ENCODE measurements at places on chromosomes 12 and 14. TPM values are rescaled to one million over a fixed set of nuclear protein-coding genes. Genes with fewer than 3 reads are reported as not detected.

GRCh38 chr12:47744005-47744651 lies 14.6 kb downstream of the RAPGEF3 start:
- DNase-seq: no peak

GRCh38 chr14:99035268-99035667 lies 236.7 kb downstream of the BCL11B start:
- DNase-seq: no peak

DNA sequence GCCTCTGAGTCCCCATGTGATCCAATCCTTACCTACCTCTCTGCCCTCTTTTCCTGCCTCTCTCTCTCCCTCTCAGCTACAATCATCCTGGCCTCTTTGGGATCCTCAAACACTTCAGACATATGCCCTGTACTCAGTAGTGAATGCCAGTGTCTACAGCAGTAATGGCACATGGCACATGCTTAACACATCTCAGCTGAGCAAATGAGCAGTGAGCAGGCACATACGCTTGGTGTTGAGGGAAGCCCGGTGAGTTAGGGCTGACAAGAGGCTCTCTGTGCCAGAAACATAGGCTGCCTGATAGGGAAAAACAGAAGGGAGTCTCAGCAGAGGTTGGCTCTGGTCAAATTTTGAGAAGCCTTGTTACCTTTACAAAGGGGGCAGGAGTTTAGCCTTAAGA lies 409.1 kb downstream of the TMEM132D start:
- DNase-seq: no peak

- no peak for DNase-seq
These were observed 4.5 kb upstream of the MIA2 start for GRCh38 chr14:39229222-39229543.

- peak; percentile 48 for DNase-seq
These were observed 114.8 kb upstream of the FLRT2 start for GRCh38 chr14:85415015-85415712.

Gene IAPP
- total RNA-seq: not detected

GRCh38 chr14:78403278-78403815 lies 233.2 kb downstream of the NRXN3 start:
- DNase-seq: no peak

Gene ACTR6
- total RNA-seq: 12.8 TPM

Gene GLS2
- total RNA-seq: 0.26 TPM

- DNase-seq: no peak
These were observed 490.3 kb downstream of the APAF1 start for GRCh38 chr12:99135376-99135775.

Gene FMNL3
- total RNA-seq: 80.3 TPM

GRCh38 chr12:111467092-111467856 lies 61.6 kb downstream of the SH2B3 start:
- no peak for DNase-seq

DNA sequence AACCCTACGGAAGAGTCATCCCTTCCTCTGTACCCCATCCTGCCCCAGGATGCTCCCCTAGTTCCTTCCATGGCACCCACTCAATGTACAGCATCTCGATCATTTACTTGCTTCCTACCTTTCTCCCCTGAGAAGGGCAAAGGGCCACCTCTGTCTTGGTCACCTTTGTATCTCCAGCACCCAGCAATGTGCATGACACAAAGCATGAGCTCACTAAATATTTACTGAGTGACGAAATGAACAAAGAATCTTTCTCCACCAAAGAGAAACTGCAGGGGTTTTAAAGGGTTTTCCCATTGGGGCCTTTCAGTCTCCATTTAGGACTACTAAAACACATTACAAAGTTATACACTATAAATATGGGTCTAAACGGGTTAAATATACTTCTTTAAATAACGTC lies 30.6 kb downstream of the ATG14 start:
- no peak for DNase-seq

DNA sequence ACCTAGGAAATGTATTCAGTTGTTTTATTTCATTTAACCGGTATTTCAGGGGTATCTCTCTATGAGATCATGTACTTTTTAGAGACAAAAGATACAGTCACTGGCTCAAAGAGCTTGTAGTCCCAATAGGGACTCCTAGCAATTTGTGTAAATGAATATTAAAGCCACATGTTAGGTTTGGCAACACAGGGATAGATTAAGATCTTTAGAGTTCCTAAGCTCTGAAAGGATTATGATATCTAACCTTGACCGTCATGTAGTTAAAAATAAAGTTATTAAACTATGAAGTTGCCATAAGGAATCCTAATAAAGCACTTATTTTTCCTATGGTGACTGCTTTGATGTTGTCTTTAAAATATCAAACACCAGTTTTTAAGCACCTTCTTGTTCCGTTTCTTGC lies 100.4 kb upstream of the FGD4 start:
- no peak for DNase-seq

GRCh38 chr12:52156757-52157565 lies 34.9 kb downstream of the KRT80 start:
- no peak for DNase-seq

DNA sequence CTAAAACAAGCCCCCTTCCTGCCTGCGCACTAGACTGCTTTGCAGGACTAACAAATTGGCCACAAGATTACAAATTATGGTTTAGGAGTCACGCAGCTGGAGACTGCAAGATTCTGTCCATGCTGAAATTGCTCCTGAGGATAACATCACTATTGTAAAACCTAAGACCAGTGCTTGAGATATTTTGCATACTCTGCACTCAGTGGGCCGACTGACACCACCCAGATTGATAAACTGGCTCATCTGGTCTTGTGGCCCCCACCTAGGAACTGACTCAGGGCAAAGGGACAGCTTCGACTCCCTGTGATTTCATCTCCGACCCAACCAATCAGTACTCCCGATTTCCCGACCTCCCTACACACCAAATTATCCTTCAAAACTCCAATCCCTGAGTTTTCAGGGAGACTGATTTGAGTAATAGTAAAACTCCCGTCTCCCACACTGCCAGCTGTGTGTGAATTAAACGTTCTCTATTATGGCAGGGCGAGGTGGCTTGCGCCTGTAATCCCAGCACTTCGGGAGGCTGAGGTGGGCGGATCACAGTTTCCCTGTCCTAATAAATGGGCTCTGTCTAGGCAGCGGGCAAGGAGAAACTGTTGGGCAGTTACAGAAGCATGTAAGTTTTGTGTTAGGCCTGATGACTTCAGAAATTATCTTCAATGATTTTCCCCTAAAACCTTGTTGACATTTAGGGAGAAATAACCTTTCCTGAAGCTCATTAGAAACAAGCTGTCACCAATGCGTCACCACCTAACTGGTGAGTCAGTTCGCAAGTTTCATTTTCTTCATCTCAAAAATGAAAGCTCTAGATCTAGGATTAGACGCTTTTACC lies 5.3 kb upstream of the UBC start:
- no peak for DNase-seq
